ENCODE measurements at places on chromosomes 16 and 17.

GRCh38 chr16:1076801-1077576 lies 4.4 kb downstream of the SSTR5 start:
- DNase-seq, result no peak

DNA sequence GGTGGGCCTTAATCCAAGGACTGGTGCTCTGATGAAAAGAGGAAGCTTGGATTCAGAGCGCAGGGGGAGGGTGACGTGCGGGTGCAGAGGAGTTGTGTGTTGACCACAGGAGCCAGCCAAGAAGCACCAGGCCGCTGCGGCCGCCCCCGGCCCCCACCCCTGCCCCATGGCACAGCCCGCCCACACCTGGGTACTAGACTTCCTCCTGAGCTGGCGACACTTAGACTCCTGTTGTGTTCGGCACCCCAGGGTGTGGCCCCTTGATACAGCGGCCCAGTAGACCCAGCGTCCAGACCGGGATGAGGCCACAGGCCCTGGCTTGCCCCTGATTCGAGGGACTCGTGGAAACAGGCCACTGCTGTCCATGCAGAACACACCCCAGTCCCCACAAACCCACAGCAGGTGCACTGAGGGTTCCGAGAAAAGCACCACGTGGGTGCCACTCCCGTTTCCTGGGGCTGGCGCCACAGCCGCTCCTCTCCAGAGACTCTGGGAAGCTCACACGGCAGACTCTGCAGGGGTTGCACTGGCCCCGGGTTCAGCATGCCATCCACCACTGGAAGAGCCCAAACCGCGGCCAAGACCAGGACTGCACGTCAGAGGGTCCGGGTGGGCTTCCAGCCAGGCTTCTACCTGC lies 5.7 kb upstream of the SNAI3 start:
- no peak for DNase-seq

GRCh38 chr17:73941919-73942530 lies 261.5 kb upstream of the RPL38 start:
- DNase-seq, result no peak

- no peak for DNase-seq
Observed at GRCh38 chr17:17513626-17514025, 17.4 kb upstream of the RASD1 start.

- no peak for DNase-seq
Observed at GRCh38 chr17:51612692-51613091, 352.3 kb downstream of the UTP18 start.

DNA sequence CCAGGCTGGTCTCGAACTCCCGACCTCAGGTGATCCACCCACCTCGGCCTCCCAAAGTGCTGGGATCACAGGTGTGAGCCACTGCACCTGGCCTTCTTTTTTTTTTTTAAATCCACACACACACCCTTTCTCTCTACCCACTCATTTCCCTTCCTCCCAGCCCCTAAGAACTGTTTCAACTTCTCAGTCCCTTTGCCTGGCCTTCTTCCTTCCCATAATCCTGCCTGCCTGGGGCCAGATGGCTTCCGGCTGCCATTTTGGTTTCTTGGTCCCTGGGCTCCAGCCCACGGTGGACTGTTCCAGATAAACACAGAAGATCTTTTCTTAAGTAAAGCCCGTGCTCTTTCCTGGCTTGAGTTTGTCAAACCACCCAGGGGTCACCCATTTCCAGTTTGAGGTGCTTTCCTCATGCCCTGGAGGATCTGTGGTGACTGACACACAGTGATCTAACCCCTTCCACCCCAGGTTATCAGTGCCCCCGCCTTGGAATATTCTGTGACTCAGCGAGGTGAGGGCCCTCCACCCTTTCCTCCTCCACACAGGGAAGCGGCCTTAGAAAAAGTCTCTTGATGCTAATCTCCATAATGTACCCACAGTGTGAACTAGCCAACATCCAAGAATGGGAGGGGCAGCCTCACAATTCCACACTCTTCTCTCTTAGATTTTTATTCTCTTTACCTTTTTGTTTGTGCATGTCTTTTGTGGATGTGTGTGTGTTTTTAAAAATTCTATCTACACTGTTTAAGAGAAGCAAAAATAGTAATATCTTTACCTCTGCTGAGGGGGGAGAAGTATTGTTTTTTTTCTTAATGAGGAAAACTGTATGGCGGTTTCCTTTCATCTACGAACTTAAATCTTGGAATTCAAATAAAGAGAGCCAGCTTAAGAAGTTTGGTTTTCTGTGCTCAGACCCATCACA lies 60.0 kb downstream of the CRISPLD2 start:
- no peak for DNase-seq

- no peak for DNase-seq
Observed at GRCh38 chr17:78184351-78184750, 2.5 kb downstream of the TK1 start.

GRCh38 chr16:81582655-81583441 lies 138.2 kb downstream of the CMIP start:
- DNase-seq, result no peak

DNA sequence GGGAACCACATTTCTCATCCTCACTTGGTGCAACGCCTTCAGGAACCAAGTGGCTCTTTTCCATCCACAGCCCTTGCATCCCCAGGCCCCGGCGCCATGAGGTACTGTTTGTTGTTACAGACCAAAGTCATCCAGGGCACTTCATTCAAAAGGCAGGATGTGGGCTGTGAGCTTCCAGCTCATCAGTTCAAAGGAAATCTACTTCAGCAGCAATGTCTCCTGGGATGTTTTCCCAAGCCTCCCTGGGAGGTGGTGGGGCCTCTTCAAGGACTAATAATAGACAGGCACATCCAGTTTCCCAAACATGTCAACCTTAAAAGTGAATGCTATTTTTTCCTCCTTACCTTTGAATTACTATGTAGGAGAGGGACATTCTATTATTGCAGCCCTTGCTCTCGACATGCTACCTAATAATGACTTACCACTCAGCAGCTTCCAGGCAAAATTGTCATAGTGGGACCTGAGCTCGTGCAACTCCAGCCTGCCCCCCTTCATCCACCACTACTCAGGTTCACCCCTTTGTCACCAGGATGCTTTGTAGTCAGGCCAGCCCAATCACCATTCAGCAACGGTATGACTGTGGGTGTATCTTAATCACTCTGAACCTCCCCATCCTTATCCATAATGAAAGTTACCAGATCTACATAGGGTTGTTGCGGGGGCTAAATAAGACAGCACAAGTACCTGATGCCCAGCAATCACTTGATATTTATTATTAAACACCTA lies 1.7 kb upstream of the PRKCB start:
- no peak for DNase-seq

DNA sequence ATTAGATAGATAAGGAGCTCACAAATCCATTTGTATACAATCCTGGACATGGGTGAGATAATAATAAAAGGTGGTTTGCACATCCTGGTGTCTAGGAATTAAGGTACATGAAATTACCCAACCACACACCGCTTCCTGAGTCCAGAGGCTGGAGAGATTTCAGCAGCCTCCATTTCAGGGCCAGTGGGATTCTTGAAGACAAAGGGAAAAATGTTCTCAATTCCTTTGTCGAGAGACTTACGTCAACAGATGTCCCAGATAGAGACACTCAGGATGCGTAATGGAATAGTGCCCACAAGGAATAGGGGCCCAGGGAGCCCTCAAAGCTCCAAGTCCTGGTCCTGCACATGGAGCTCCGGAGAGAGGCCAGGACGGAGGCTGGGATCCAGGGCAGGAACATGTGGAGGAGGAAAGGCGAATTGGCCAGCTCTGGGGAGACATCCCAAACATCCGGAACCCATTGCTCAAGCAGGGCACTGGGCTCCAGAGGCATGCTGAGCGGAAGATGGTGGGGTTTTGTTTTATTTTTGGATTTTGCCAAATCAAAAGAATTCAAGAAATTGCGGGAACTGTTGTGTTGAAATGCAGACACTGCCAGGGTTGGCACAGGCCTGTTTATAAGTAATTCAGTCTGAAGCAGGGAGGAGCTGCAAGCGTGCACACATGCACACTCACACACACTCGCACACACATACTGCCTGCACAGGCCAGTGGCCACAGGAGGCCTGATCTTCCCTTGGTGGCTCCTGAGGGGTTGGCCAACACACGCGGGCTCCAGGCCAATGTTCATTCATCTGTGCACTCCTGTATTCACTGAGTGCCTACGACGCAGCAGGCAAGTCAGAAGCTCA lies 97.2 kb downstream of the NOG start:
- no peak for DNase-seq

DNA sequence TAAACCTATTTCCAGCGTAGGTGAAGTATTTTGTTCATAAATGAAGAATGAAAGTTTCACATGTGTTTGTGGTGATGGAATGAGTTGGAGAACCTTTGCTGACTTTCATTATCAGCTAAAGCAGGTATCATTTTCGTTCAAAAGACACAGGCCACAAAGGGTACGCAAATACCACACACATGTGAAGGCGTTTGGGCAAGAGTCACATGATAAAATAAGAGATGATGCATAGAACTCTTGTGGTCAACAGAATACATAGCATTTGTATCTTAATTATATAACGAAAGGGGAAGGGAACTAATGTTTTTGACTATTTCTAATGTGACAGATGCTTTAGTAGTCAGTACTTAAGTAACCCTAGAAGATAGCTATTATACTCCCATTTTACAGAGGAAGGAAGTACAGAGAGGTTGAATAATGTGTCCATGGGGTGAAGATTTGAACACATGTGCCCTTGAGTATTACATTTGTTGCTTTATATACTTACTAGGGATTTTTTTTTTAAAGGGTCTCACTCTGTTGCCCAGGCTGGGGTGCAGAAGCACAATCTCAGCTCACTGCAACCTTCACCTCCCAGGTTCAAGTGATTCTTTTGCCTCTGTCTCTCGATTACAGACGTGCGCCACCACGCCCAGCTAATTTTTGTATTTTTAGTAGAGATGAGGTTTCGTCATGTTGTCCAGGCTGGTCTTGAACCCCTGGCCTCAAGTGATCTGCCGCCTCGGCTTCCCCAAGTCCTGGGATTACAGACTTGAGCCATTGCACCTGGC lies 4.8 kb downstream of the RPA1 start:
- DNase-seq, result peak; percentile 14

DNA sequence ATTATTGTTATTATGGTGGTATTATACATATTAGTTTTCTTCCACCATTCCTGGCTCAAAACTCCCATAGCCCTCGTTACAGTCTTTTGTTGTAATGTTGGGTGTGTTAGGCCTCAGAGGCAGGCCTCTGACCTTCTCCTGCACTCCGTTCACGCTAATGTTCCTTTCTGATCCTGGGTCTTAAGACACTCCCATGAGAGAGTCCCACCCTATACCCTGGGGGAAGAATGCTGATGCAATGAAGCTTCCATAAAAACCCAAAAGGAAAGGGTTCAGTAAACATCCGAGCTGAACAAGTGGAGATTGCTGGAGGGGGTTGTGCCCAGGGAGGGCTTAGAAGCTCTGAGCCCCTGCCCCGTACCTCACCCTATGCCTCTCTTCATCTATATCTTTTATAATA lies 141.3 kb upstream of the NETO2 start:
- no peak for DNase-seq

DNA sequence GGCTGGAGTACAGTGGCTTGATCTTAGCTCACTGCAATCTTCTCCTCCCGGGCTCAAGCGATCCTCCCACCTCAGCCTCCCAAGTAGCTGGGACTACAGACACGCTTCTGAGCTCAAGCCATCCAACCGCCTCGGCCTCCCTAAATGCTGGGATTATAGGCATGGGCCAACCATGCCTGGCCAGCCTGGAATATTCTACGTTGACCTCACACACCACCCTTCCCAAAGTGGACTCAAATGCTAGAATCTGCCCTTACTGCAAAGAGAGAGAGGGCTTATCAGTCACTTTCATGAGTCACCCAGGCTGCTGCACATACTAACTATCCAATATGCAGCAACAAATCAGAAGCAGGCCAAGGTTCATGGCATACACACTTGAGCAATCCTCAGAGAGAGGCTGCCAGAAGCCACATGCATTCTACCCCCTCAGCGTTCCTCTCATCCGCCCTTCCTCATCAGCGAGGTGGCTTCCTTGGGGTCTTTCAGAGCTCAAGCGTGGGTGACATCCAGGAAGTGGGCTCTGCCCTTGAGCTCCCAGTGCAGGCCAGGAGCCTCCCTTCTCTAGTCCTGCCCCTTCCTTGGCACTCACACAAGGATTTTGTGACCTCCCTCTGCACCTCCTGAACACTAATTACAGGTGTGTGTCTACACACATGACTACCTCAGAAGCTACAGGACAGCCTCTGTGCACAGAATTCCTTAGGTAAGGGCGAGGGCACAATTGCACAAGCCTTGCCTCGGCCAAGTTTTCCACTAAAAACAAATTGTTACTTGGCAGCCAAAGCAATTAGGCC lies 24.8 kb upstream of the SIAH1 start:
- DNase-seq, result no peak

GRCh38 chr16:17362183-17362582 lies 108.6 kb downstream of the XYLT1 start:
- DNase-seq, result no peak

DNA sequence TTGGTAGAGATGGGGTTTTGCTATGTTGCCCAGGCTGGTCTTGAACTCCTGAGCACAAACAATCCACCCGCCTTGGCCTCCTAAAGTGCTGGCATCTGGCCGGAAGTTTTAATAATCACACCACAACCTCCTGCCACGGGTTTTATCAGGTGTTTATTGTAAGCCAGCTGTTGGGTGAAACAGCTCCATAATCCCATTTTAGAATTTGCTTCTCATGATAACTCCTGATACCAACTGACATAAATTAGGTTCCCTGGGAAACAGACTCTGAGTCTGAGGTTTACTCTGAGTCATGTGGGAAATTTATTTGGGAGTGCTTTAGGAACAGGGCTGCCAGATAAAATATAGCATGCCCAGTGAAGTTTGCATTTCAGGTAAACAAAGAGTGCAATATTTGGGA lies 122.6 kb upstream of the MED13 start:
- DNase-seq, result no peak

DNA sequence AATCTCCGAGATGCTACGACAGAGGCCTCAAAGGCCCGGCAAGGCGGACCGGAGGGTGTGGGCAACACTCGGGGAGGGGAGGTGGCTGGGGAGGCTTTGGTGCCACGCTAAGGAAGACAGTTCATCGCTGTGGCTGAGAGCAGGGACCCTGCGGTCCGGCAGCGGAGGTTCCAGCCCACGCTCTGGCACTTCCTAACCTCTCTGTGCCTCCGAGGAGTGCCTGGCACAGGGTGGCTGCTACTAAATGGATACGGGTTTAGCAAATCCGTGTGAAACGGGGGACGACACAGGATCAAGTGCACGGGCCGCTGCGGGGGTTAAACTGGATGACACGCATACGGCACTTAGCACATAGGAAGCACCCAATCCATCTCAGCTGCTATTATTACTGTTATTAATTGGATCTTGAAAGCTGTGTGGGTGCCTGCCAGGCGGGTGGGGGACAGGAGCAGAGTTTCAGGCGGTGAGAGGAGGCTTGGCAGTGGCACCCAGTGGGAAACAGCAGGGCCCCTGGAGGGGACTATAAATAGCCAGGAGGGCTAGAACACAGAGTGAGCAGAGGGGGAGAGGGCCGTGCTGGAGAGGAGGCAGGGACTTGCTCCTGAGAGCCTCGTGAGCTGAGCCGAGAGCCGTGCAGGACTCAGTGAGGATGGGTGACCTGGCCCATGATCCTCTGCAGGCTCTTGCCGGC lies 45.0 kb downstream of the ABR start:
- no peak for DNase-seq

- no peak for DNase-seq
Observed at GRCh38 chr17:41932816-41933389, 2.5 kb downstream of the ODAD4 start.
